ENCODE measurements at places on chromosomes 5 and 9.

DNA sequence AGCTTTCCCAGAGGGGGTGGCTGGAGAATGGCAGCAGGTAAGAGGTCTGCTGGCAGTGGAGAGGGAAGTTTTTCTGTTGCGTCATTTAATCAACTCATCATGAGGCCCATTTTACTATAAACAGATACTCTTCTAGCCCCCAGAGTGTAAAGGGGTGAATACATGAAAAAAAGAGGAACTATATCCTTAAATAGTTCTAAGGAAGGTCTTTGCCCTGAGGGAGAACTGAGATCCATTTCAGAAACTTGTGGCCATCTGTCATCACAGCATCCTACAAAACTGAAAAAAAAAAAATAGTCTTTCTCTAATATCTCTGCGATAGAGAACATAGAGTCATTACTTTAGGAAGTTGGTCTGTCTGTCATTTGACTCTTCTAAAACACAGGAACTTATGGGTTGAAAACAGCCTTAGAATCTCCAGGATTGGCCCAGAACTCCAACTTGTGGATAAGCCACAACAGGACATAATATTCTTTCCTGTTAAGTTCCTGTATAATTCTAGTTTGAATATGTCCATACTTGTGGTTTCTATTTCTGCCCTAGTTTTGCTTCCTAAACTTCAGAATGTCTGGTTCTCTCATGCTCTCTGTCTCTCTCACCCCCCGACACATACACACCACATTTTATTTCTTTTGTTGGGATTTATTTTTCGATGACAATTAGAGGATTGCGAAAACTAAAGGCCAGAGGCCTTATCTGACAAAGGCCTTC lies 238.5 kb upstream of the PIK3R1 start:
- DNase-seq, result no peak

DNA sequence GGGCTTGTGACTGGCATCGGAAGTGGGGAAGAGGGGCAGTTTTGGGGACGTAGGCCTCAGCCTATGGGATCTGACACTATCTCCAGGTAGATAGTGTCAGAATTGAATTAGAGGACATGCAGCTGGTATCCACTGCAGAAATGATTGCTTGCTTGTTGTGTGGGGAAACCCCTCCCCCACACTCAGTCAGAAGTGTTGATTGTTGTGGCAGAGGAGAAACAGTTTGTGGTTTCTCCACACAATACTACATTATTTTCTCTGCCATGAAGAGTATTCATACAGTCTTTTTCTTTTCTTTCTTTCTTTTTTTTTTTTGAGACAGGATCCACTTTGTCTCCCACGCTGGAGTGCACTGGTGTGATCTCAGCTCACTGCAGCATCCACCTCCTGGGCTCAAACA lies 113.9 kb downstream of the ARRDC3 start:
- DNase-seq, result no peak

DNA sequence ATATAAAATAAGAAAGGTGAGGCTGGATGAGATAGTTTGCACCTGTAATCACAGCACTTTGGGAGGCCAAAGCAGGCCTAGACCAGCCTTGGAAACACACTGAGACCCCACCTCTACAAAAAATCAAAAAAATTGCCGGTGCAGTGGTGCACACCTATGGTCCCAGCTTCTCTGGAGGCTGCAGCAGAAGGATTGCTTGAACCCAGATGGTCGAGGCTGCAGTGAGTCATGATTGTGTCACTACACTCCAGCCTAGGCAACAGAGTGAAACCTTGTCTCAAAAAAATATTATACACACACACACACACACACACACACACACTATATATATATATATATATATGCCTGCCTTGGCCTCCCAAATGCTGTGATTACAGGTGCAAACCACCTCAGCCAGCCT lies 1.3 kb downstream of the SLC35D2 start:
- peak; percentile 33 for DNase-seq

DNA sequence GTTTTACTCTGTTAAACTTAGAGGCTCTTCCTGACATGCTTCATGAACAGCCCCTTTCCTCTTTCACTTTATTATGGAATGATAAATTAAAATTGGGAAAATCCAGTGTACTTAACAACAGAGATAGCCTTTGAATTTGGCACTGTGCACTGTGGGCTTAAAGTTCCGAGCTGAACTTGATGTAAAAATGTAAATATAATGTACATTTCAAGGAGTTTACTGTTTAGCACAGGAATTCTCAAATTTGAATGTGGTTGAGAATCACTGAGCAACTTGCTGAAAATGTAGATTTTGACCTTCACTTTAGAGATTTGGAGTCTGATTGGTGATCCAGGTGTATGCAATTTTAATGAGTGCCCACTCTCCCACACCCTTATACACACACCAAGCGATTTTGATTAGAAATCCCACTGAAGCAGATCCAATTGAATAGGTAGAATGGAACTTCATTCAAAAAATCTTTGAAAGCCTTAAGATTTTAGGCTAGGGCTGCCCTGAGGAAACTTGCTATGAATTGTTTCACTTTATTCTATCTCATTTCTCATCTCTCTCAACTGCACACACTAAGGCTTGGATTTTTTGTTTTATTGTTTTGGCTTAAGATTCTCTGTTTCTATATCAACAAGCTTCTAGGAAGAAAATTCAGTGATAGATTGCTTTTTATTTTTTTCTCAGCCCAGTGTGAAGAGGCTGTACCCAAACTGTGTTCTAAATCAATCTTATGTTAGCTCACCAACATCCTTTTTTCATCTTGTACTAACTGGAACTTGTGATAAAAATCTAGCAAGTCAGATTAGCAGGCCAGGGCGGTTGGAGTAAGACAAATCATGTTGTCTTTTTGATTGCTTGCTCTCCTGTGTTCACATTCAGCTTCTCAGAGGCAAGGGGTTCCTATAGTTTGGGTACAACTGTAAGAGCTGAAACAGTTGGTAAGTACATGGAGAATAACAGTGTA lies 22.9 kb downstream of the NUDT12 start:
- DNase-seq, result no peak

DNA sequence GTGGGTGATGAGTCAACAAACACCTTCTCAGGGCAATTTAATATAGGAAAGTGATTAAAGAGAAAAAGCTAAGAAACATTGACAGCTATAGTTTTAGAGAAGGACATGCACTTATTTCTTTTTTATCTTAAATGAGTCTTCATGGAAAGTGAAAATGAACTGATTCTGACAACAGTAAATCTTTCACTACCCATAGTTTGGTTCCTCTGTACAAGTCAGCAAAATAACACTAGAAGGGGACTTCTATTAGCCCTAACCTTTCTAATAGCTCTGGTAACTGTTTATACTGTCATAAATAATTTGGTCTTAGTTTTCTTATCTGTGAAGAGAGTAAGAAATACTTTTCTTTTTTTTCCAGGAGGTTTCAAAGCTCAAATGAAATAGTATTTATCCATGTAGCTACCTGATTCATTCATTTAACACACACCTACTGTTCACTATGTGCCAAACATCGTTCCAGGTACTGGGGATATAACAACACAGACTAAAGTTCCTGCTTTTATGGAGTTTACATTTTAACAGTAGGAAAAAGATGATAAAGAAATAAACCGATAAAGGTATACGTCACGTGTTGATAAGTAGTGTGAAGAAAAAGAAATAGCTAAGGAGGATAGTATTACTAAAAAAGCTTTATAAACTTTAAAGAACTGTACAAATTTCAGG lies 148.2 kb downstream of the PCSK1 start:
- no peak for DNase-seq

DNA sequence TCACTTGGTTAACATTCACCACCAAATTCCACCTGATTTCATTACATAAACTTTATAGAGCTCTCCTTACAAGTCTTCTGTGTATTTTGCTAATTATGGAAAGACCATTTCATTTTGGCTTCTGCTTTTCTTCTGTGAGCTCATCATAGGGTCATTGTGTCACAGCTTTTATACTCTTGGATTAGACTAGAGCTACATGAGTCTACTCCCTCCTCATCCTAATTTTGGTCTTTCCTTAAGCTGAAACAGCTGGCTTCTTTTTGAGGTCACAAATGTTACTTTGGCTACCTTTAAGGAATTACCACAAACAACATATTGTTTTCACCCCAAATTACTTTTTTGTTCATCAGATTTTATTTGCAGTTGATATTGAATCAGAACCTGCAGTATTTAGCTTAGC lies 103.0 kb downstream of the NPR3 start:
- DNase-seq, result no peak

DNA sequence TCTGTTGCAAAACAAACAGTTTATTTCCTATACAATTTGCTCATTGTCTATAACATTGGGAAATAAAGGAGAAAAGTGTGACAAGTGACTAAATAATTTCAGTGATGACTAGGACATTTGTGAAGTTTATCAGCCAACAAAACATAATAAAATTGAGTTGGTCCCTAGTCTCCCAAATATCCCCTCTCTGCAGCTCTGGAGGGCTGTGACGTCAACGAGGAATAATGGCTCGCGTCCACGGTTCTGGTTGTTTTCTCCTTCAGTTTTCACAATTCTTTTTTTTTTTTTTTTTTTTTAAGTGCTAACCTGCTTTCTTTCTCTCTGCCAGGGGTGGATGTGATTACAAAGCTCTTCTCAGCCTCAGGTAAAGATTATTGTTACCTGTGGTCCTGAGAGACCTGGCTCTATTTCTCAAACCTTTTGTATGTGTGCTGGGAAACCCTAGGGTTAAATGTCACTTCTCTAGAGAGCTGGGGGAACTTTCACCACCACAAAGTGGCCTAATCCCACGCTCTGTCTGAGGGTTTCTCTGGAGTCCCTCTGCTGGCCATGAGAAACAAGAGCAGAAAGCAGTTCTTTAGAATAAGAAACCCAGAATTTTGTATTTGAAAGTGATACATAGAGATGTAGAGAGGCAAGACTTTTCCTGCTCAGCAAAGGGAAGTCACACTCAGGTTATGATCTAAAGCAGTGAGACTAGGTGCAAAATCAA lies 36.2 kb upstream of the ANKRD55 start:
- peak; percentile 40 for DNase-seq

GRCh38 chr5:68449380-68449779 lies 233.8 kb downstream of the PIK3R1 start:
- DNase-seq, result no peak
